ENCODE measurements at places on chromosomes 6 and 20.

- no peak for DNase-seq
Measured at GRCh38 chr6:33654831-33655554, 33.9 kb downstream of the ITPR3 start.

DNA sequence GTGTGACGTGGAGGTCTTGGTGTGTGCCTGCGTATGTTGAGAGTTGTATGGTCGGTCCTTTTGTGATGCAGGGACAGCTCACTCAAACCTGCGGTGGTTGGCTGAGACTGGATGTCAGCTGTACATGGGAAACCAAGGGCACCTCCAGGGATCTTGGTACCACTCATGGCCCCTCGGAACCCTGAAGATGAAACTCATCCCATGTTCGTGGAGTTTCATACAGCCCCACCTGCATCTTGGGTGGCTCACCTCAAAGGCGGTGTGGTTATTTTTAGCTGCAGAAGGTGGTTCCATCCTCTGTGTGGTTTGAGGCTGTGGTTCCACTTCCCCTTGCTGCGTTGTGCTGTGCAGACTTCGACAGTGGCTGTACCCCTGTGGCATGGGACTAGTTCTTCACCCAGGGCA, 52.6 kb upstream of the SLC22A1 start:
- DNase-seq: peak; percentile 7

DNA sequence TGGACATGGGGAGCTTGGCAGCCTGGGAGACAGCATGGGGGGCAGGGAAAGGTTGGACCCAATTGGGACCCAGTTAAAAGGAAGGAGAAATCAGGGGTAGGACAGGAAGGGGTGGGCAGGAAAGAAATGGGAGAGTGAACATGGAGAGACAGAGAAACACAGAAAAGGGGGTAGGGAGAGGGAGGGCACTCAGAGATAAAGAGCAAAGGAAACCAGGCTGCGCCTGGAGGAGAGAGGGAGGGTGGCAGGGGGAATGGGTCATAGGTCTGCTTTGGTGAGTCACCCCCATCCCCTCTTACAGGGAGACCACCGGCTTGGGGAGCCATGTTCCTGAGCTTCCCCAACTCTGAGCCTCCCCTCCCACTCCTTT, 46.7 kb downstream of the RAB44 start:
- DNase-seq: no peak

GRCh38 chr6:36227379-36228228, 31.1 kb downstream of the BRPF3 start:
- no peak for DNase-seq

- DNase-seq: no peak
Measured at GRCh38 chr6:136210398-136211165, 39.5 kb downstream of the MTFR2 start.

- DNase-seq: no peak
Measured at GRCh38 chr6:85321906-85322305, 128.0 kb upstream of the NT5E start.

GRCh38 chr6:43968110-43968965, 158.9 kb downstream of the MRPL14 start:
- no peak for DNase-seq

DNA sequence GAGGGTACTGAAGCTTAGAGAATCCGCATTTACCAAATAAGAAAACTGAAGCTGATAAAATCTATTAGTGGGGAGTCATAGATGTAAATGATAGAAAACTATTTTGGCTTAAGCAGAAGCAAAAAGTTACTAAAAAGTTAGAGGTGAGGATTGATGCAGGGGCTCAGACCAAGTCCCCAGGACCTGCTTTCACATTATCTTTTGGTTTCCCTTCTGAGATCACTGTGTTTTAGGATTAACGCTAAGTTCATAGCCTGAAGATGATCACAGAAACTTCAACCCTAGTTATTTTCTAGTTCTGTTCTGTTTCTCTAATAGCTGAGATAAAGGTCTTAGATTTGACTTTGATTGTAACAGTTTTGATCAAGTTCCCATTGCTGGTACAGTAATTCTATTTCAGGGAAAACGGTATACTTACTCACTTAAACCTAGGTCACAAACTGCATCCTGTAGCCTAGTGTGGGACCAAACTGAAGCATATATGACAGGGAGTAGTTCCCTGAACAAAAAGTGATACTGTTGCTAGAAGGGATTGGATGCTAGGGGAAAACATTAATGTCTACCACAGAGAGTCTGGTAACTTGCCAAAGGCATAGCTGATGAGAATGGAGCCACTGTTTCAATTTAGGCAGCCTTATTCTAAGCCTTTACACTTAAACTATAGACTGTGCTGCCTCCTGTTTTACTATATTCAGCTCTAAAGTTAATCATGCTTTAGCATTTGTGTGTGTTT, 13.1 kb downstream of the CYB5R4 start:
- no peak for DNase-seq

DNA sequence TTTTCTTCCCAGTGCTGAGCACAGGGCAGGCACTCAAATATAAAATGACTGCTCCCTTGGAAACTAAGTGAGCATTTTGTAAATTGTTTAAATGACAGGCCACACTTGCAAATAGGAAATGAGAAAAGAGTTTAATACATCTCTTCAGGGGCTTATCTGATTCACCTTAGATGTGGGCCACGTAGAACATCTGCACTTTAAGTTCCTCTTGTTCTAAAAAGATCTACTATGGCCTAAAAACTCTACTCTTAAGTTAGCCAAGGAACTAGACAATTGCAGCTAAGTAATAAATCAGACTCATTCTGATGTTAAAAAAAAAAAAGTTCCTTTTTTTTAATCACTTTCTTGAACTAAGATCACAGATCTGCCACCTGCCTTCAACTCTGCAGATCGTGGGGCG, 126.3 kb downstream of the KIF16B start:
- no peak for DNase-seq

- no peak for DNase-seq
Measured at GRCh38 chr6:142592876-142593275, 291.1 kb downstream of the ADGRG6 start.

GRCh38 chr6:37580176-37580955, 80.7 kb upstream of the CCDC167 start:
- DNase-seq: no peak

GRCh38 chr6:63640062-63640461, 4.5 kb downstream of the PHF3 start:
- DNase-seq: no peak

DNA sequence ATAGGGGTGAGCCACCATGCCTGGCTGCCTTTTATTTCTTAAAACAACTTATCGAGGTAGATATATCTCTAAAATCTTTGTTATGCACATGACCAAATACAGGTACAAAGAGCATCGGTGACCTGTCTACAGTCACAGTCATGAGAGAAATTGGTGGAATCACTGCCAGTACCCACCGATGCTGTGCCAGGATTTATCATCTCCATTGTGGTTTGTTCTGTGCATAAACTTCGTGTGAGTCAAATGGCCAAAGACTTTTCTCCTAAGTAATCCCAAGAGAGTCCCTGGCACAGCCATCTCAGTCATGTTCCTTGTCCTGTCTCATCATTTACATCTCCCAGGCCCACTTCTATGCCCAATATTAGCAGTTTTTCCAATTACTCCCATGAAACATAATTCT, 9.0 kb downstream of the GSTA3 start:
- no peak for DNase-seq

DNA sequence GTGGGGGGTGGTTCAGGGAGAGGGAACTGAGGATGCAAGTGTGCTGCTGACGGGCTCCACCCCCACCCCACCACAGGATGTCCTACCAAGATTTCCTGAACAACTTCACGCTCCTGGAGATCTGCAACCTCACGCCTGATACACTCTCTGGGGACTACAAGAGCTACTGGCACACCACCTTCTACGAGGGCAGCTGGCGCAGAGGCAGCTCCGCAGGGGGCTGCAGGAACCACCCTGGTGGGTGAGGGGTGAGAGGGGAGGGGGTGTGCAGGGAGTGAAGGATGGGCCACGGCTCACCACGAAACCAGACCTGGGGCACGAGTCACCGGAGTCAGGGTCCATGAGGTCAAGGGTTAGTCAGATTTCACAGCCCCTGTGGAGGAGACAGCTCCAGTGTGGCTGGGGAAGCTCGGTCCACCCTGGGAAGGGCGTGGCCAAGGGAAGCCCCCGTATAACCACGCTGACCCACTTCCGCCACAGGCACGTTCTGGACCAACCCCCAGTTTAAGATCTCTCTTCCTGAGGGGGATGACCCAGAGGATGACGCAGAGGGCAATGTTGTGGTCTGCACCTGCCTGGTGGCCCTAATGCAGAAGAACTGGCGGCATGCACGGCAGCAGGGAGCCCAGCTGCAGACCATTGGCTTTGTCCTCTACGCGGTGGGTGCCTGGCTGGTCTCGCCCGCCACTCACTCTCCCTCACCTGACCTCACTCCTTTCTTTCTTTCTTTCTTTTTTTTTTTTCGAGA, 18.3 kb downstream of the CAPN11 start:
- no peak for DNase-seq

DNA sequence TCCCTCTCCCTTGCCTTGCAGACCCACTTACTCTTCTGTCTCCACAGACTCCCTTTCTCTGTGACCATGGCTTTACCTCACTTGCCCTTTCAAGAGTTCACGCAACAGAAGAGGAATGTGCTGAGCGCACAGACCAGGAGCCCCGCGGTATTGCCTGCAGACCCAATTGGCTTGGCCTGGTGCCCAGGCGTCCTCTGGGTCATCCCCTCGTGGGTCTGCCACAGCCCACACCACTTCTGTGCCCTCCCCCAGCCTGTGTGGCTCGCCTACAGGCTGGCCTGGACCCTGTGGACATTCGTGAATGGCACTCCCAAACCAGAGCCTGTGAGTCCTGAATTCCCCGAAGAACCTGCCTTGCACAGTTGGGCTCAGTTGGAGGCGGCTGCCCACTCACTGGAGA, 15.3 kb upstream of the NINL start:
- no peak for DNase-seq

- no peak for DNase-seq
Measured at GRCh38 chr6:111823831-111824607, 49.2 kb downstream of the FYN start.

GRCh38 chr20:51100617-51101016, 77.7 kb upstream of the KCNG1 start:
- no peak for DNase-seq

- no peak for DNase-seq
Measured at GRCh38 chr6:22366214-22366613, 69.4 kb upstream of the PRL start.

DNA sequence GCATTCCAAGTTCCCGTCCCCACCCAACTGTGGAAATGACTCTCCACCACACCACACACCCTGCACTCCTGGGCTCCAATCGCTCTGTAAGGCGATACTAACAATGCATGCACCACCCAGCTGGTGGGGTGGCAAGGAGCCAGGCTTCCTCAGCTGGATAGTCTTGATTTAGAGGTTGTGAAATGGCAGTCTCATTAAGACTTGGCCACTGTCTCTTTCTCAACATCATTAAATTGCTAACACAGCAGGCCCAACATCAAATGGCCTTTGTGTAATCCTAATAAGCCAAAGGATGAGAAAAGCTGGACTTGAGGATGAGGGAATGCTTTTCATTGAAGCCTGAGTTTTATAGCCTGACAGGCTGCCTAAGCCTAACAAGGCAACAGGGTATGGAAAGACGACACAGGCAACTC, 223.7 kb downstream of the GMDS start:
- DNase-seq: no peak

DNA sequence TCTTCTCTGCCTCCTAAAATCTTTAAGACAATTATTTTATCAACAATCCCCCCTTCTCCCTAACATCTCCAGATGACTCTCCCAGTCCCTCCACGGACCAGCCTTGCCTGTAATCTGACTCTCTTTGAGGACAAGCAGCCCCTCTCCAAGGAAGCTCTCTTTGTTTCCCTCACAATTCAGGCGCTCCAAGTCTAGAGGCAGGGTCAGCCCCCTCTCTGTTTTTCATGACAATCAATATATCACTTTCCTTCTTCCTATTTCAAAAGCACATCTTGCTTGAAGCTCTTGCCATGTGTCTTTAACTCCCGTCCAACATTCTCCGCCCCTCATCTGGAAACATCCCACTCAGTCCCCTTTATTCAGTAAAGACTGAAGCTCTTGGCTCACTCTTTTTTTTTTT, 393.4 kb upstream of the SULF2 start:
- DNase-seq: no peak

- DNase-seq: no peak
Measured at GRCh38 chr6:37640786-37641395, 56.8 kb downstream of the MDGA1 start.

DNA sequence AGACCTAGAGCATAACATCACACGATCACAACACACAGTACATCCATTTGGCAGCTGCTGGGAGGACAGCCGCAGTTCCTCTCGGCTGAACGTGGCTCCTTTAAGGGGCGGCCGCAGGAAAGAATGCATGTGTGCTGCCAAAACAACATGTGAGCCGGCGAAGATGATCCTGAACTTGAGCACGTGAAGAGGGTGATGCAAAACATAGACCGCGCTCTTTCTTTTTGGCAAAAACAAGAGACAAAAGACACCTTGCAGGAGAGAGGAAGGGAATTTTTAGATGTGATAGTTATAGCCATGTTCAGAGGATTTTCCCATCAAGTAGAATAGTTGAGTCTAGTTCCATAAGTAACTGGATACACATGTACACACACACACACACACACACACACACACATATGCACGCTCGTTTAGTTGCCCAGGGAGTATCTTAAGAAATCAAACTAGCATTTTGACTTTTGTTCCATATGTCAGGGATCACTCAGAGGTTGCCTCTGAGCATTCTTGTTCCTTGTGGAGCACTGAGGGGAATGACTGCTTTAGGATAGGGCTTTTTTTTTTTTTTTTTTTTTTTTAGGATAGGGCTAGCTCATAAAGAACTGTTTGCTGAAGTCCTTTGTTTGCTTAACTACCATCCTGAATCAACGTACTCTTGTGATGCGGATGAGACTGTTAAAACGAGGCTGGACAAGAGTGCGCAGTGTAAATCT, 21.7 kb upstream of the RANBP9 start:
- no peak for DNase-seq

GRCh38 chr6:32843331-32843978, 392 bp downstream of the PSMB8 start:
- DNase-seq: no peak

- no peak for DNase-seq
Measured at GRCh38 chr6:85394853-85395538, 54.9 kb upstream of the NT5E start.

- no peak for DNase-seq
Measured at GRCh38 chr6:151784441-151785214, 22.9 kb upstream of the ESR1 start.

- DNase-seq: peak; percentile 21
Measured at GRCh38 chr6:162099685-162100084, 627.9 kb downstream of the PRKN start.

DNA sequence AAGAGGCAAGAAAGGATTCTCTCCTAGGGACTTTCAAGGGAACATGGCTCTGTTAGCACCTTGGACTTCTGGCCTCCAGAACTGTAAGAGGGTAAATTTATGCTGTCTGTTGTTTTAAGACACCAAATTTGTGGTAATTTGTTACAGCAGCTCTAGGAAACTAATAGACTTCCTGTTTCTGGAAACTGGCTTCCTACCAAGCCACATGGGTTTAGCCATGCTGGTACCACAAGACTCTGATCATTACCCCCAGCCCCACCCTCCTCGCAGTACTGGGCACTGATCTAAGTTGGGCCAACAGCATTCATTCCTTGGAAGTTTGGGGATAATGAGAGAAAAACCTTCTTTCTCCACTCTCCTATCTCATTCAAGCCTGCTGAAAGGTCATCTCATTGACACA, 109.5 kb upstream of the SMLR1 start:
- no peak for DNase-seq

GRCh38 chr20:49276961-49277785, 684 bp downstream of the ZNFX1 start:
- DNase-seq: peak; percentile 69
